ENCODE measurements at places on chromosomes 12 and 14. TPM values are rescaled to one million over a fixed set of nuclear protein-coding genes. Genes with fewer than 3 reads are reported as not detected.

DNA sequence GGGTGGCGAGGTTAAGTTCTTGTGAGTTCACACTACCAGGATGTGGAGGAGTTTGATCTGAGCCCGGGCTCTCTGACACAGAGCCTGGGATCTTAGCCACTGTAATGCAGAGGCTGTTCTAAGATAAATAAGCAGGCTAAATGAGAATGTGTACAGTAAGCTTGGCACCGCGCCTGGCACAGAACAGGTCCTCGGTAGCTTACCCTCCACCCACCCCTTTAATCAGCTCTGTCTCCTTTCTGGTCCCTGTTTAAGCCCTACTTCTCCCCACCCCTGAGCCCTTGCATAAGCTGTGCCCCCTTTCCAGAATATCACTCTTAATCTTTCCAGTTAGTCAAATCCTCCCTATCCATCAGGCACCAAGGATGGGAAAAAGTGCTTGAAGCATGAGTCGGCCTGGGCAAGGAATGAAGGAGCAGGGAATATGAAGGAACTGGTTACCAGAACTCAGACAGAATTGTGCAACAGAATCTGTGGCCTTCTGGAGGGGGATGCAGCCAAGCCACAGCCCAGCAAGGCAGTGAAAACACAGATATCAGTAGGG is 32.8 kb upstream of the CMKLR1 start:
- H3K36me3 ChIP-seq = no peaks in the 10 kb centered on the region
- no peak overlapping the region for H3K27ac ChIP-seq

GRCh38 chr12:19783547-19784444 is 344.5 kb downstream of the AEBP2 start:
- H3K4me3 ChIP-seq = no peak overlapping the region
- no peaks in the 10 kb centered on the region for H3K27me3 ChIP-seq
- H3K4me1 ChIP-seq = peaks cover 2% of the 10 kb centered on the region
- no peak overlapping the region for H3K27ac ChIP-seq
- no peaks in the 10 kb centered on the region for H3K36me3 ChIP-seq

GRCh38 chr12:49762468-49762847 is 21.1 kb downstream of the TMBIM6 start:
- no peaks in the 10 kb centered on the region for H3K27me3 ChIP-seq
- DNase-seq = no peak
- H3K36me3 ChIP-seq = peaks cover 51% of the 10 kb centered on the region
- no peaks in the 10 kb centered on the region for H3K4me1 ChIP-seq
- no peak overlapping the region for H3K27ac ChIP-seq
- H3K4me3 ChIP-seq = no peak overlapping the region

GRCh38 chr12:66944365-66944764 is 265.5 kb upstream of the GRIP1 start:
- no peaks in the 10 kb centered on the region for H3K36me3 ChIP-seq
- no peaks in the 10 kb centered on the region for H3K27me3 ChIP-seq
- no peak overlapping the region for H3K27ac ChIP-seq
- no peak overlapping the region for H3K4me3 ChIP-seq

DNA sequence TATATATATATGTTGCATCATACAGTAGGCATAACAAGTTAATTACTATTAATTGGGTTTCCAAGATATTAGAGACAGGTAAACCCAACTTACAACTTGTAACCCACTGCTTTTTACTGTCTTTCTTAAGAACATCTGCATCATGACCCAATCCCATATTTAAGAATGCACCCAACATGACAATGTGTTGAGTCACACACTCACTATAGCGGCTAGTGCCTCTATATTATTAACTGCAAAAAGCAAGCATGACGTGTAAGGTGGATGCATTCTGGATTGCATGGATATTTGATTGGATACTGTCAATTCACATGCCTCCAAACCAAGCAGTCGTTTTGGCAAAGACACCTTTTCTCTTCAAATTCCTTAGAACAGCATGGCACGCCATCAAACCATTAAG is 68.2 kb downstream of the KSR2 start:
- no peaks in the 10 kb centered on the region for H3K36me3 ChIP-seq
- peak; percentile 9 for DNase-seq
- no peak overlapping the region for H3K4me3 ChIP-seq
- H3K4me1 ChIP-seq = peaks cover 5% of the 10 kb centered on the region
- no peak overlapping the region for H3K27ac ChIP-seq

DNA sequence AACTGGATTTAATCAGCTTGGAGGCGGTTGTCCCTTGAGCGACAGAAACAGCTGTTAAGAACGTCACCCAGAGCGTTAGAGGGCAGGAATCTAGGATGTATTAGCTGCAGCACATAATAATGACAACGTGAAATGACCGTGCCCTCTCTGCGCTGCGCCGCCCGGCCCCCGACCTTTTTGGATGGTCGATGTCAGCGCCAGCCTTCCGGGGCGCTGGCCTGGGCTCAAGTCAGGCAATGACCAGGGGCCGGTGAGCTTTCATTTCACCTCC is 427 bp upstream of the TMEM120B start:
- peaks cover 23% of the 10 kb centered on the region for H3K4me1 ChIP-seq
- DNase-seq = no peak
- H3K4me3 ChIP-seq = peak overlapping the region; percentile 91
- H3K27me3 ChIP-seq = no peaks in the 10 kb centered on the region
- peak overlapping the region; percentile 88 for H3K27ac ChIP-seq
- peaks cover 1% of the 10 kb centered on the region for H3K36me3 ChIP-seq

DNA sequence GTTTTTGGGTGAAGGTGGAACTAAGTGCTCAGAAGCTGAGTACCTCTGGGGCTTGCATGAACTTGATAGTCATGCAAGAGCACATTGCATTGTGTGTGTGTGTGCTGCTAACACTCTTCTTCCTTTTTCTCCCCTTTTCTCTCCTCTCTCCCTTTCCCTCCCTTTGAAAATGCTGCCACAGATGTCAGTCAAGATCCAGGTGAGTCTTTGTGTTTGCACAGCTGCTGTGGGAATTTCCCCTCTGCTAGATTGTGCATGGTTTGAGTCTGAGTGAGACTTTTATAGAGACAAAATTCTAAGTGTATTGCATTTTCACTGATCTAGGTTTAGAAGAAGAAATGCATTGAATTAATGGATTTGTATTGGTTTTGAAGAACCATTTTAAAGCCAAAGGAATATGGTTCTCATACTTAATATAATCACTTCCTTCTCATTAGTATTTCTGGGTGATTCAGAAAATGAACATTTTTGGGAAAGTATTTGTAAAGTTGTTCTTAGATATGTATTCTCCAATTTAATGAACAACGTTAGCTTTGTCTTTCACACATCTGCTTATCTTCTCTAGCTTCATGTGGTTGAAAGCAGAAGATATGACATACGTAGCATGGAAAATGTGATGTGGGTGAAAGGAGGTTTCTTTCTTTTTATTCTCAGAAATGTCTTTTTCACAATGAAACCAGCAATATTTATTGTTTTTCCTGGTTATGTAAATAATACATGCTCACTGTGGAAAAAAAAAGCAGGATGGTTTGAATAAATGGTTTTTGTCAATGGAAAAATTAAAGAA is 108.5 kb downstream of the NRXN3 start:
- H3K36me3 ChIP-seq = no peaks in the 10 kb centered on the region
- no peak for DNase-seq
- H3K4me1 ChIP-seq = no peaks in the 10 kb centered on the region
- H3K27me3 ChIP-seq = no peaks in the 10 kb centered on the region
- H3K4me3 ChIP-seq = no peak overlapping the region

DNA sequence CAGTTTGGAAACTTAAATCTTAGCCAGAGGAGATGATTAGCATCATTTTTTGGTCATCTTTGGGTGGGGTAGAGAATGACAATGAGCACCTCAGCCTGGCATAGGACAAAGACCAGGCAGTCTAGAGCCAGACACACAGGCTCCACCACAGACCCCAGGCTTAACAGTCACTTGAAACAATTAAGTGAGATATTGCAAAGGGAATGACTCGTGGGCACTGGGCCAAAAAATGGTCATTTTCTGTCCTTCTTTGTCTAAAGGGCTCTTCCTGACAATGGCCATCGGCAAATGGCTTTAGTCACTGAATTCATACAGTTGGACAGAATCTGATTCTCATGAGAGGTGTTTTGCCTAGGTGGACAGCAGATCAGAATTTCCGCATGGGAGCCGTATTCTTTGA is 78.0 kb upstream of the DICER1 start:
- H3K36me3 ChIP-seq = no peaks in the 10 kb centered on the region
- no peak overlapping the region for H3K4me3 ChIP-seq
- DNase-seq = no peak
- no peaks in the 10 kb centered on the region for H3K27me3 ChIP-seq
- peaks cover 11% of the 10 kb centered on the region for H3K4me1 ChIP-seq
- no peak overlapping the region for H3K27ac ChIP-seq

- no peak overlapping the region for H3K4me3 ChIP-seq
- DNase-seq = no peak
- no peak overlapping the region for H3K27ac ChIP-seq
- peaks cover 9% of the 10 kb centered on the region for H3K4me1 ChIP-seq
These were observed 109.4 kb downstream of the DACT1 start for GRCh38 chr14:58747181-58747580.

GRCh38 chr12:42486407-42486806 is 103.1 kb downstream of the PRICKLE1 start:
- H3K4me3 ChIP-seq = no peak overlapping the region
- H3K27me3 ChIP-seq = no peaks in the 10 kb centered on the region
- no peak for DNase-seq

GRCh38 chr14:96519970-96520369 is 17.8 kb downstream of the PAPOLA start:
- H3K36me3 ChIP-seq = peaks cover 10% of the 10 kb centered on the region
- H3K4me1 ChIP-seq = no peaks in the 10 kb centered on the region
- H3K27ac ChIP-seq = no peak overlapping the region
- DNase-seq = no peak
- no peak overlapping the region for H3K4me3 ChIP-seq
- no peaks in the 10 kb centered on the region for H3K27me3 ChIP-seq

GRCh38 chr14:64080452-64080851 is 213.7 kb downstream of the ESR2 start:
- DNase-seq = no peak
- no peaks in the 10 kb centered on the region for H3K27me3 ChIP-seq
- H3K4me3 ChIP-seq = no peak overlapping the region
- no peak overlapping the region for H3K27ac ChIP-seq

DNA sequence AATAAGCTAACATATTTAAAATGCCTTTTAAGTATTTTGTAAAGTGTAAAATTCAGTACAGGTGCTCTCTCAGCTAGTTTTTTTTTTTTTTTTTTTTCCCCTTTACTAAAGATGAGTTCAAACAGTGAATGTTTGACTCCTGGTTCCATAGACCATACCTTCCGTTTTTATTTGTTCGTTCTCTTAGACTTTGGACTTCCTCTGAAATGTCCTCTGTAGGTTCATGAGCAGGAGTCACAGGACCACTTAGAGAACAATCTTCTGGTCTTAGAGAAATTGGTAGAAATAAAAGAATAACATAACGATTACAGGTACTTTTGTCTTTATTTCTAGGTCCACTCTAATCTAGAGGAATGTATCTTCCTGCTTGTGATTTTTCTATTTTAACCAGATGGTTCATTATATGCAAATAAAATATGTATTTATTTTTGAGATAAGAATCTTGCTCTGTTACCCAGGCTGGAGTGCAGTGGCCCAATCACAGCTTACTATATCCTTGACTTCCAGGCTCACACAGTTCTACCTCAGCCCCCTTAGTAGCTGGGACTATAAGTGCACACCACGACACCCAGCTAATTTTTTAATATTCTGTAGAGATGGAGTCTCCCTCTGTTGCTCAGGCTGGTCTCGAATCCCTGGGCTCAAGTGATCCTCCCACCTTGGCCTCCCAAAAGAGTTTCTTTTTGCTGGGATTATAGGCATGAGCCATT is 25.8 kb downstream of the STYX start:
- H3K27ac ChIP-seq = no peak overlapping the region
- H3K4me3 ChIP-seq = no peak overlapping the region

DNA sequence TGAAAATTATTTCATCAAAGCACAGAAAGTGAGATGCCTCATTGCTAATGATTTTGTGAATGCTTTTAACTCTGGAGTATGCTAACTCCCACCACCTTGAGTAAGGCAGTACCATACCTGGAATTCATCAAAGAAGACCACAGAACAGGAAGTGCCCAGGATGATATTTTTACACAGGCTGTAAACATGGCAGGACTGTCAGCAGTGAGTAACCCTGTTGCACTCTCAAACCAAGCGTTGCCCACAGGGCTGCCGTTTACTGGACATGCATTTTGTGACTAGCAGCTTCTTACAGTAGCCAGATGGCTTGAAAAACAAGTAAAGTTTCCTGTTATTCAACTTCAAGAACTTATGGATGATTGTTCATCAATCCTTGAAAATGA is 42.4 kb downstream of the RALGAPA1 start:
- no peaks in the 10 kb centered on the region for H3K27me3 ChIP-seq
- no peaks in the 10 kb centered on the region for H3K36me3 ChIP-seq
- H3K4me3 ChIP-seq = no peak overlapping the region
- H3K4me1 ChIP-seq = no peaks in the 10 kb centered on the region

GRCh38 chr12:3042394-3042793 is 34.8 kb upstream of the TSPAN9 start:
- no peak overlapping the region for H3K4me3 ChIP-seq
- H3K27ac ChIP-seq = no peak overlapping the region
- peaks cover 1% of the 10 kb centered on the region for H3K36me3 ChIP-seq
- no peak for DNase-seq

DNA sequence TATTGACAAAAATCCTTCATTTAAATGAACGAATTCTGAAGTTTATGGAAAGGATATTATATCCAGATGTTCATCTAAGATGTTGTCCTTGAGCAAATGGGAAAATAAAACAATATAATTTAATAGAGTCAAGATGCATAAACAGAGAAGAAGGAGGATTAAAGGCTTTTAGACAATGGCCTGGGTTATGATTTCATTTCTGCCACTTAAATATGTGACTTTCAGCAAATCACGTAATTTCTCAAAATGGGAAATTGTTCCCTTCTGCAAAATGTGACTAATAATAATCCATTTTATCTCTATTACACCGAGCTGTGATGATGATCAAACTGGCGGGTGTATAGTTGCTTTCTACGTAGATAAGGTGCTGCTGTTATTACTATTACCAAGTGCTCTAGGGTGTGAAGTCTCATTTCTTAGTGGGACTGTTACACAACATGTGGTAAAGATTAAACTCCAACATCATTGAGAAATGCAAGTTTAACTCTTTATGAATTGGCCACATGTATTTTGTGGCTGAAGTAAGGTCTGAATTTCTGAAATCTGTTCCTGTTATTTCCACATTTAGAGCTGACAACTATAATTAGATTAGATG is 157.0 kb downstream of the MYRFL start:
- DNase-seq = no peak
- no peak overlapping the region for H3K27ac ChIP-seq
- H3K4me3 ChIP-seq = no peak overlapping the region
- peaks cover under 1% of the 10 kb centered on the region for H3K4me1 ChIP-seq
- H3K27me3 ChIP-seq = no peaks in the 10 kb centered on the region

GRCh38 chr12:30928356-30929244 is 2.1 kb downstream of the TSPAN11 start:
- no peaks in the 10 kb centered on the region for H3K4me1 ChIP-seq
- H3K27ac ChIP-seq = no peak overlapping the region
- no peak overlapping the region for H3K4me3 ChIP-seq
- H3K36me3 ChIP-seq = no peaks in the 10 kb centered on the region

The FAM181A gene
- polyA plus RNA-seq = not detected

The KLHL33 gene
- not detected for polyA plus RNA-seq

The LTB4R2 gene
- 5.4 TPM for polyA plus RNA-seq

The BCL2L14 gene
- not detected for polyA plus RNA-seq

The PLA2G1B gene
- not detected for polyA plus RNA-seq

The CD27 gene
- not detected for polyA plus RNA-seq

The NOXRED1 gene
- polyA plus RNA-seq = 0.33 TPM

The PIWIL1 gene
- polyA plus RNA-seq = 0.13 TPM

The PHETA1 gene
- 1.7 TPM for polyA plus RNA-seq

The ZNF410 gene
- polyA plus RNA-seq = 57.9 TPM

The NELL2 gene
- 0.23 TPM for polyA plus RNA-seq

The AMN gene
- 0.22 TPM for polyA plus RNA-seq

Data from keratinocyte (primary cell).